Stimulated activated CD4-positive, alpha-beta T cell treated with anti-CD3 and anti-CD28 coated beads, Interleukin-2, amount 100 ng/mL, for 24 hours (primary cell): ENCODE measurements at places on chromosomes 3 and 15.

GRCh38 chr3:72665701-72666446, 182.4 kb downstream of the SHQ1 start:
- DNase-seq: peak; percentile 69

- no peak for DNase-seq
Observed at GRCh38 chr15:80480909-80481308, 76.7 kb downstream of the ARNT2 start.

- no peak for DNase-seq
Observed at GRCh38 chr15:86541540-86541939, 461.9 kb downstream of the AGBL1 start.

DNA sequence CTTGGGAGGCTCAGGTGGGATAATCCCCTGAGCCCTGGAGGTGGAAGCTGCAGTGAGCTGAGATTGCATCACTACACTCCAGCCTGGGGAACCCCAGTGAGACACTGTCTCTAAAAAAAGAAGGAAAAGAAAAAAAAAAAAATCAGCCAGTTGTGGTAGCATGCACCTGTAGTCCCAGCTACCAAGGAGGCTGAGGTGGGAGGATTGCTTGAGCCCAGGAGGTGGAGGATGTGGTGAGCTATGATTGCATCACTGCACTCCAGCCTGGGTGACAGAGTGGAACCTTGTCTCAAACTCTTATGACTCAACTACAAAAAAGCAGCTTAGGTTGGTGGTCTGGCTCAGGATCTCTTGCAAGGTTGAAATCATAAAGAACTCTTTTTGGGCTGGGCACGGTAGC, 19.3 kb upstream of the GPX1 start:
- peak; percentile 28 for DNase-seq

- no peak for DNase-seq
Observed at GRCh38 chr3:71872256-71872655, 87.3 kb upstream of the PROK2 start.

- DNase-seq: no peak
Observed at GRCh38 chr3:65927576-65927975, 111.1 kb downstream of the MAGI1 start.

- no peak for DNase-seq
Observed at GRCh38 chr3:149891621-149892020, 78.6 kb downstream of the RNF13 start.

DNA sequence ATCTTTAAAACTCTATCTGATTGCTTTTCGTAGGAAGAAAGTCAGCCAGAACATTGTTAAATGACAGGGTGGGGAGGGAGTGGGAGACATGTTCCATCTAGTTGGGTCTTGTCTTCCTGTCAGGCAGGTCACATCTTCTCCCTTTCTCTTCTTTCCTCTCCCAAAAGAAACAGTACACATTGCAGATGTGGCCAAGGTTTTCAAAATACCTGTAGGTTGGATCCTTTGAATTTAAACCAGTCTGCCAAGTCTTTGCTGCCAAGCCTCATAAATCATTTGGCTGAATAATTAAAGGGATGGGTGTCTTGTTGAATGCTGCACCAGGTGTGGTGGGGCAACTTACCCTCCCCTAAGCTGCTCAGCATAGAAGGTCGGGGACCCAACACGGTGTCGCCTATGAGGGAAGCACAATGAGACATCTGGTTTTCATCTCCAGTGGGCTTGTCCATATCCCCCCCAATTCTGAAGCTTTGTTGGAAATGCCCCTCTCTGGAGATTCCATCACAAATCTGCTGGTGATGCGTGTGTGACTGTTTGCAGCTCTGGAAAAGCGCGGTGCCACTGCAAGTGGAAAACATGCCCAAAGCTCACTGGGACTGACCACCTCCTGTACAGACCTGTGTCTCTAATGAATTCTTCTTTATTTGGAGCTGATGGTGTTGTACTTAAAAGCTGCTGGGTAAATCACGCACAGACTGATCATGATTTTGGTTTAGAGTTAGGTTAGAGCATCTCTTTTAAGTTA, 112.6 kb downstream of the FILIP1L start:
- no peak for DNase-seq

GRCh38 chr3:120858521-120858920, 49.5 kb upstream of the STXBP5L start:
- DNase-seq: no peak

- no peak for DNase-seq
Observed at GRCh38 chr3:187941848-187942194, 196.6 kb upstream of the BCL6 start.

DNA sequence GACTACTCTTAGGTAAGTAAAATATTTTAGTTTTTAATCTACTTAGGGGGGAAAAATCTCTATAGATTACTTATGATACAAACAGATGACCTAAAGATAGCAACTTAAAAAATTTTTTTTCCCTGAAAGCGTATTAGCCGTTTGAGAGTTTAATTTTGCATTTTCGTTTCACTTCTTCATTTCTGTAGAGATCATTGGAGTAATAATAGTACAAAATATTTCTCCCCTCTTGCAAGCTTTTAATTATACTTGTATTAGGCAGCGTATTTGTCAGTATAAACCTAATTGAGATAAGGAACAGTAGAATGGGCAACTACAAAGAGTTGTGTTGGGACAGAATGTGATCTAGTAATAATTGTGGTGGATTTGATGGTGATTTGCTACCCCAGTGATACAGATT, 10.3 kb downstream of the SKIL start:
- DNase-seq: no peak

DNA sequence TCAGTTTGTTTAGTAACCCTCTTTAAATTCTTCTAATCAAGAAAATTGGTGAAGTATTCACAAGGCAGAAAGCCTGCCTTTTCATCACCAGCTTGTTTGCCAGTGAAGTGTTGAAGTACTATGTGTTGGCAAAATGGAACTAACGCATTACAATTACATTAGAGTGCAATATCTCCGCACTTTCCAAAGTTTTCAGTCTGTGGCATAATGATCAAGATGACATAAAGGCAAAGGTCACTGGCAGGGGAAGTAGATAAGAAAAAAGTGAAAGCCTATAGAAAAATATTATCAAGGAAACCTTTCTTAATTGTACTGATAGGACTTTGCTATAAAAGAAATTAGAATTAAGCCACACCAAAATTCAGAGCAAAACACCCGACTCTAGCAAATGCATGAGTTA, 25.0 kb upstream of the TM4SF1 start:
- no peak for DNase-seq

GRCh38 chr3:29686889-29687592, 406.2 kb downstream of the RBMS3 start:
- no peak for DNase-seq

DNA sequence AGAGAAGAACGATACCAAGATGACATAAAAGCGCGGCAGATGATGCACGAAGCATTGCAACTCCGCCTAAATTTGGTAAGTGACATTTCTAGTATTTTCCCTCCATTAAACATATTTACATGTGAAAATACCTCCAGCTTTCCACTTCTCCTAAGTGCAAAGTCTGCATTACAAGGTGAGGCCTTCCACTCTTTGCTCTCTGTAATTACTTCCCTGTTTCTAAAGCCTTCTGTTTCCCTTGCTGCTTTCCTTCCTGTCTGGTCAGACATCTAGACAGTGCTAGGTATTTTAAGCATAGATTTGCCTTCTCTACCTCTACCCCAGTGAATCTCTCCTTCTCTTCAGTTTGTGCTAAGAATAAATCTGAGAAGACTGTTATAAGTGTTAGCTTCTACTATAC, 1.9 kb downstream of the P2RY12 start:
- no peak for DNase-seq

DNA sequence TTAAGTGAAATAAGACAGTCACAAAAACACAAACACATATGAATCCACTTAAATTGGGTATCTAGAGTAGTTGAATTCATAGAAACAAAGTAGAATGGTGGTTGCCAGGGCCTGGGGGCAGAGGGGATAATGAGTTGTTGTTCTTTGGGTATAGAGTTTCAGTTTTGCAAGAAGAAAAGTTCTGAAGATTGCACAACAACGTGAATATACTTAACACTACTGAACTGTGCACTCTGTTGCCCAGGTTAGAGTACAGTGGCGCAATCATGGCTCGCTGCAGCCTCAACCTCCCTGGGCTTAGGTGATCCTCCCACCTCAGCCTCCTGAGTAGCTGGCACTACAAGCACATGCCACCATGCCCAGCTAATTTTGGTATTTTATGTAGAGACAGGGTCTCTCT, 14.9 kb downstream of the GRAMD2A start:
- no peak for DNase-seq

- no peak for DNase-seq
Observed at GRCh38 chr3:15948388-15948787, 150.6 kb upstream of the ANKRD28 start.

- DNase-seq: no peak
Observed at GRCh38 chr3:16400106-16400931, 113.2 kb downstream of the RFTN1 start.

DNA sequence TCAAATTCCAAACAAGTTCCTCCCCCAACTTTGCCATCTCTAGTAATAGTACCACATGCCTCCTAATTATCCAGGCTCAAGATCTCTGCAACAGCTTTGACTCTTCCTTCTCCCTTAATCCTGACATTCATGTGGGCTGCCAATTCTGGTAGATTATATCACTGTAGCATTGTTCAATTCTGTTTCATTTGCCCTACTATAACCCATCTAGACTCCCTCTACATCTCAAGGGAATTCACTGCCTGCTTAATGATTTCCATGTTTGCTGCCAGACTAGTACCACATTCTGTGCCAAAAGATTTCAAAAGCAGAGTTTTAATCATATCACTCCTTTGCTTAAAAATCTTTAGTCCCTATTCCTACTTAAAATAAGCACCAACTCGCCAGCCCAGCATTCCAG, 34.6 kb upstream of the PPIB start:
- no peak for DNase-seq

DNA sequence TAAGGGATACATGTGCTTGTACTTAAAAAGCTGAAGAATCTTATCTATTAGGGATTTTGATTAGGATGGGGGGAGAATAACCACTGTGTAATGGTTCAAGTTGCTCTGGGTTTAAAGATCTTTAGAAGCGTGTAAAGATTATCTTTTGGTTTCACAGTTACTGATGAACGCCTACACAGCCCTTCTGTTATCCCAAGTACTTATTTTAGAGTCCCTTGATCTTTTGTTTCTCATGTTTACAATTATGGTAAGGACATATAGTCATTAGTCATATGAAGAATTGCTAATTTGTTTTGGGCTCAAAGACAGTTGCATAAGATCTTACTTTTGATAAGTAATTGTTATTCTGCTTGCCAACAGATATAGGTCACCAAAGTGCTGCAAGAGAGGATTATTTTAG, 160.1 kb downstream of the PLCL2 start:
- DNase-seq: no peak

DNA sequence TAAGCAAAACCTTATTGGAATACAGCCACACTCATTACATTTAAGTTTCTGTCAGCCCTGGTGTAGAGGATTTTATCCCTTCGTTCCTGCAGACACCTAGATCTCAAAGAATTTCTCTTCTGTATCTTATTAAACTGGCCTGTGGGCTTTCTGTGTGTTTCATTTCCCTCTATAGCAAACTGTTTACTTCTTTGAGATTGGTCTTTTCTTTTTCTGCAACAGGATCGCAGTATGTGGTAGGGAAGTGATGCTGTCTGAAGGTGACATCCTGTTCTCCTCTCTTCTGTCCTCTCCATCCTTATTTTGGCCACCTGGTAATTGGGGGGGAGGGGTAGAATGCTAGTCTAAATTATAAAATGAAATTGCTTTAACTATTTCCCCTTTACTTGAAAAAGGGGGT, 25.5 kb downstream of the ATP1B3 start:
- no peak for DNase-seq

DNA sequence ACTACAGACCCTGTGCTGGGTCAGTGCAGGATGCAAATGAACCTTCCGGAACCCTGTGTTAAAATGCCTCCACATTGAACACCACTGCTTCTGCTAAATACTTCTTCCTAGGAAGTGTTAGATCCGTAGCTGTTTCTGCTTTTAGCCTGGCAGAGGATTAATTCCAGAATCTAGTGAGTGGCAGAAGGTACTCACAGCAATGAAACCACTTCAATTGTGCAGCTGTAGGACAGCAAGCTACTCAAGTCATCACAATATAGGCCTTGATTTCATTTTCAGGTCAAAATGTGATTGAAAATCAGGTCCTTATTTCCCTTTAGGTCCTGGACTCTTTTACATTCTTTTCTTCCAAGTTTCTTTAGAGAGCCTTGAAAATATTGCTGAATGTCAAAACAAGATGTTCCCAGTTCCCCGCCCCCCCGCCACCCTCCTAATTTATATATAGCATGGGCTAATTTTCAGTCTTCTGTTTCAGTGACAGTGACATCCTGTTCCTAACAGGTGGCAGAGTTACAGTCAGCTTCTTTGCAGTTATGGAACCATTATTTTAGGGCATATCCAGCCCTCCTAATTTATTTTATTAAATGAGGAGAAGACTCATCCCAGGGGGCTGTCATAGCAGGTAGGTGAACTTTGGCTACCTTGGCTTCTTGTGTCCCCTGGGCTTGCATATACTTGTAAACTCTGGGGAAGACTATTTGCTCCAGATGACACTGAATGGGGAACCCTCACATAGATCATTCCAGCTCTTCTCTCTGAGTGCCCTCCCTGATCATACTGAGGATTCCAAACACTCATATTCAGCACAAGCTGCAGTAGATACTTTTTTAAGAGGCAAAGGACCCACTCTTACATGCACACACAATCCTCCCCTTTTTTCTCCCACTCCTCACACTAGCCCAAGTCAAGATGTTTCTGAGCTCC, 28.0 kb upstream of the ARNT2 start:
- DNase-seq: no peak

DNA sequence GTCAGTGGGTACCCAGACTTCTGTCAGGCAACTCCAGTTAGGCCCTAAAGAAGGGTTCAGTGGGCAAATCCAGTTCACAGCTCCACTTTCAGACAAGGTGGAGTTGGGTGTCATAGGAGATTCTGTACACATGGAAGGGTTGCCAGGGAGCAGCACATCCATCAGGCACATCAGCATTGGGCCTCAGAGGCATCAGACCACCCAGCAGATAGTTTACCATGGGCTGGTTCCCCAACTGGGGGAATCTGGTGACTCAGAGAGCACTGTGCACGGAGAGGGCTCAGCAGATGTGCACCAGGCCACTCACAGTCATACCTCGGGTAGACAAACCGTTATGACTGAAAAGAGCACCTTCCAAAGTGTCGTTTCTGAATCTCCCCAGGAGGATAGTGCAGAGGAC, 27.2 kb downstream of the SYNM start:
- no peak for DNase-seq

- DNase-seq: no peak
Observed at GRCh38 chr15:90020021-90020735, 19.1 kb downstream of the ZNF710 start.

DNA sequence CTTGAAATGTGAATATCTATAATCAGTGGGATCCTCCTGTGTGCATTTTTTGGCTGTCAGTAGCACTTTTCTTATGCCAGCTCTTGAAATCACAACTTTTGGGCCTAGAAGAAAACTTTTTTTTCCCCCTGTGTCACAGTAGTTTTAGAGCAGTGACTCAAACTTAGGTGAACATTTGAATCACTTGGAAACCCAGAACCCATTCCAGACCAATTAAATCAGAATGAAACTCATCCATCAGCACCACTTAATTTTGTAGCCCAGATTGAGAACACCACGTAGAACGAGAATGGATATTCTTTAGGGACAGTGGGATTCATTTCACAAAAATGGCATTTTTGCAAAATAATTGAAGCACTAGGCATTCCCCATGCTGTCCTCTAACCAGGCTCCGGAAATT, 224.8 kb upstream of the NANOGP8 start:
- no peak for DNase-seq

GRCh38 chr15:66105286-66106265, 148.0 kb downstream of the MEGF11 start:
- DNase-seq: no peak
